ENCODE measurements at places on chromosomes 2 and 18.
A peak's percentile ranks its signal among the peaks of the same experiment; 100 is the strongest.

DNA sequence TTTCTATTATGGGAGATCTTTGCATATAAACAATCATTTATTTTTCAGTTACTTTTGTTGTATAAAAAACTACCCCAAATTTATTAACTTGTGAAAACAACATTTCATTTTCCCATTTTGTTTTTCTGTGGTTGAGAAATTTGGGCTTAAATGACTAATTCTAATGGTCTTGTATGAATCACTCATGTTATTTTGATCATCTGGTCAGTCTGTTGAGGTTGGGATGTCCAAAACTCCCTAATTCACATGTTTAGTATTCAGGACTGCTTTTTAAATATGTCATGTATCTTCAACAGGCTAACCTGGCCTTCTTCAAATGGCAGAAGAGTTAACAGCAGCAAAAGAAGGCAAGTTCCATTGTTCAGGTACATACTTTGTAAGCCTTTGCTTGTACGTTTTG lies 788.1 kb downstream of the TRIB2 start:
- DNase-seq, result no peak

- no peak for DNase-seq
These were observed 3.9 kb upstream of the SOS1 start for GRCh38 chr2:39124746-39125057.

- no peak for DNase-seq
These were observed 33.5 kb downstream of the CIB4 start for GRCh38 chr2:26607698-26608097.

DNA sequence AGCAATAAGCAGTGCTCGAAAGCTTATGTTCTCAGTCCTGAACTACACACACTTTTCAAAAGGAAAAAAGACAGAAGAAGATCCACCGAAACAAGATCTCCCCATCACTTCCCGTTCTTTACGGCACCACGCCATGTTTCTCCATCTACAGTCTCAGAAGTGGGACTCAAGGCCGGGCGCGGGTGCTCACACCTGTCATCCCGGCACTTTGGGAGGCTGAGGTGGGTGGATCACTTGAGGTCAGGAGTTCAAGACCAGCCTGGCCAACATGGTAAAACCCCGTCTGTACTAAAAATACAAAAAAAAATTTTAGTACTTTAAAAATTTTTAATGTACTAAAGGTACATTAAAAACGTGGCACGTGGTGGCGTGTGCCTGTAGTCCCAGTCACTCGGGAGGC lies 31.2 kb downstream of the ZNF516 start:
- no peak for DNase-seq

GRCh38 chr2:109660046-109660860 lies 46.1 kb downstream of the SOWAHC start:
- no peak for DNase-seq

- DNase-seq, result no peak
These were observed 41.4 kb downstream of the FECH start for GRCh38 chr18:57544936-57545660.

DNA sequence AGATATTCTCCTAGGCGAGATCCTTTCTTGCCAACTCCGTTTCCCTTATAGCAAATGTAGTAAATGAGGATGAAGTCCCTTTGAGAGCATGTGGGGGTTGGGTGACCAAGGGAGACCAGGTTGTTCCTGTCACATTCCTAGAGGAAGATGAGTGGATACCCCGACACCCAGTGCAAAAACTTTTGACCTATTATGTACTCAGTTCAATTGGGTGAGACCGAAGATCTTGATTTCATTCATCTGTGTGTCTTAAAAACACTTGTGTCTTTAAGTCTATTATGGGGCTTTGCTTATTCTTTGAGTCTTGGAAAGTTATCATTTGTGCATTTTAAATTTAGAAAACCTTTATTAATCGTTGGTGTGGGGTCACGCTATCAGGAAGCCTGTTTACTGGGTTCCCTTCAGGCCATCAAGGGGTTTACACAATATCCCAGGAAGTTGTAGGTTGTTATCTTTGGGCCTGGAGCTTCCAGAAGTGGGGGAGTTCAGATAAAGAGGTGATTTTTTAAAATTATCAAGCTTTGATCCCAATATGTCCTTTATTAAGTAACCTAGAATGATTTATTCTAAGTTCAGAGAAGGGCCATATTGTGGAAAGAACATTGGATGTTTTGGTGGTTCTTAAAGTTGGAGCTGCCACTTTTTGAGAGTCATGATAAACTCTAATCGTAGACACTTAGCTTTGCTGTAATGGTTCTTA lies 2.8 kb downstream of the RHOB start:
- no peak for DNase-seq

DNA sequence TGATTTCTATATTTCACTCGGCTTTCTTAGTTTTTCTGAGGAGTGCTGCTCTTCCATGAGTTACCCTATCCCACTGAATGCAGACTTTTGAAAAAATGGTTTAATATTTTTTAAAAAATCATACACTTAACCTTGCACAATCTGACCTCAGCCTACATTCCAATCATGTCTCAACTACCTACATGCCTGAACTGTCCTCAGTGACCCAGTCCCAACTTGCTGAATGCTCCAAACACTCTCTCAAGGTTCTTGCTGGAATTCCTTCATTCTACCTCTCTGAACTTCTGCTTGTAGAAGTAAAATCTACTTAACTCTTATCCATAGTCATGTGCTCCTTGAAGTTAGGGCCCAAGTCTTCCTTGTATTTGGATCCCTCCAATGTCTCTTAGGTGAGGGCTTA lies 181.6 kb downstream of the XIRP2 start:
- DNase-seq, result no peak

DNA sequence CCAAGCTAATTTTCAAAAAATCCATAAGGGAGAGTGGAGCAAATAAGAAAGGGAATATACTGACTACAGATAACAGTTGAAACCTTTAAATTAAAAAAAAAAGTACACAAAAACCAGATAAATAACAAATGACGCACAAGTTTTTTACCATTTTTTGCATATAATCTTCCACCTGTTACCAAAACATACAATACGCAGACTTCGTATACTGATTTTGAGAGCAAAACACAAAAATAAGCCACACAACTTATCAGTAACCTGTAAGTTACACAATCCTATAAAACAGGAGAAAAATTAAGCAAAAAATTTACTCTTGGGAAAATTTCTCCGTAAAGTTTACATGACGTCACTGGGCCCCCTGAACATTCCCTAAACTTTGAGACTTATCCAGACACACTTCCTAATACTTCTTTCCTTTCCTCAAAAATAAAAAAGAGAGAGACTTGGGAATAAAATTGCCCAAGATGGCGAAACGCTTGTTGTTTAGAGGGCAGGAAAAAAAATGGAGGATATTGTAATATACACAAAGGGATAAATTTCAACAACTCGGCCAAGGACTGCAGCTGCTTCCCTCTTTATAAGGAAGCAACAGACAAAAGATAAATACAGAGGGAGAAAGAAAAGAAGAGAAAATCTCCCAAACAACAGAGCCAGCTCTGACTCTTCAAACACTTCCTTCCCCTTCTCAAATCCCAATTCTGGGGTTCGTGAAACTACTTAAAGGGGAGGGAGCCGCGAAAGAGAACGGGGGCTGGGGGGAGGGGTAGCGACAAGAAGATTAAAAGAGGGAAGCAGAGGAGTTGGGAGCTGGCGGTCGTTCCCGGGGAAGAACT lies 1.6 kb downstream of the BAZ2B start:
- DNase-seq, result no peak

- DNase-seq, result peak; percentile 79
These were observed 844 bp upstream of the VSNL1 start for GRCh38 chr2:17539611-17540092.

DNA sequence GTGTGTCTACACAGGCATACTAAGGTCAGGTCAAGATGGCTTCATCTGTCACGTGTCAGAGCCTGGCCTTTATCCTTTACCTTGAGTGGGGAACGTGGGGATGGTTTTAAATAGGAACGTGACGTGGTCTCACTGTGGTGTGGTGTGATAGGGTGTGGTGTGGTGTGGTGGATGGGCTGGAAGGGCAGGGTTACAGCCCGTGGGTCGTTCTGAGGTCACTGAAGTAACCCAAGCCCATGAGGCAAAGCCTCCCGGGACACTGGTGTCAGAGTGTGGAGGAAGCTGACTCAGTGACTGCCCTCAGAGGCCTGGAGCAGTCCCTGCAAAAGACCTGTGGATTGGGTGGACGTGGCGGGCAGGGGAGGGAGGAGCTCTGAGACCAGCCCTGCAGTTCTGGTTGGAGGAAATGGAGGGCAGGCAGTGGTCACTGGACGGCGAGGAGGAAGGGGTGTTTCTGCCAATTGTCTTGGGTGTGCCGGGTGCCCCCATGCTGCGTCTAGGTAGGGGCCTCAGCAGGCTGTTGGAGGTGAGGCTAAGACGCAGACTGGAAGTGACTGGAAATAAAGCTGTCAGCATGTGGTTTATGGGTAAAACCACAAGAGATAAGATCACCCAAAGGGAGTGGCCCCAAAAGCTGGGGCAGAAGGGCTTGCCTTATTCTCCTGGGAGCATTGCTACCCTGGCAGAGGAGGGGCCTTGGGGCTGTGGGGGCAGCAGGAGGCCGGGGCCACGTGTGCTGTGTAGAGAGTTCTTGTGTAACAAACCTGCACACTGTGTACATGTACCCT lies 84.8 kb downstream of the SH3RF3 start:
- no peak for DNase-seq

All from colonic mucosa (tissue), 4 donors.